ENCODE measurements at places on chromosomes 3 and 15.

DNA sequence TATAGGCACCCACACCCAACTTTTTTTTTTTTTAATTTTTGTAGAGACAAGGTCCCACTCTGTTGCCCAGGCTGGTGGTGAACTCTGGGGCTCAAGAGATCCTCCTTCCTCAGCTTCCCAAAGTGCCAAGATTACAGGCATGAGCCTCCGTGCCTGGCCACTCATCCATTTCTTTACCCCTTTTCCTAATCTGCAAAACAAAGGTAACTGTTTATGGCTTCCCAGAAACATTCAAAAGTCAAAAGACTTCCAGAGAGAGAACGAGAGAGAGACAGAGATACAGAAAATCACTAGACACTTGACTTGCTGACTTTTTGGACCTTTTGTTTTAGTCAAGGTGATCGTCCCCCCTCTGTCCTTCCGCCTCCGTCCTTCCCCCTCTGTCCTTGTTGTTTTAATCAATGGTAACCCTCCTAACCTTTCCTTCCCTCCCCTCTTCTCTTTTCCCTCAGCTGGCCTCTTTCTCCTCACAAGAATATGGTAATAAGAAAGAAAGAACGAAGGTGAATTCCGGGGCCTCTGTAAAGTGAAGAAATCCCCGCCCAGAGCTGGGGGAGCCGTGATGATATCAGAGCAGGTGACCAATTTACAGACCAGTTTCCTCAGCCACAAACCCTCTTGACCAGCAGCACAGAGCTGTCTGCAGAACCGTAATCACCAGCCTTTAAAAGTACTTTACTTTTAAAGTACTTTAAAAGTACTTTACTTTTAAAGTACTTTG, 21.9 kb downstream of the KLHL6 start:
- DNase-seq = no peak

DNA sequence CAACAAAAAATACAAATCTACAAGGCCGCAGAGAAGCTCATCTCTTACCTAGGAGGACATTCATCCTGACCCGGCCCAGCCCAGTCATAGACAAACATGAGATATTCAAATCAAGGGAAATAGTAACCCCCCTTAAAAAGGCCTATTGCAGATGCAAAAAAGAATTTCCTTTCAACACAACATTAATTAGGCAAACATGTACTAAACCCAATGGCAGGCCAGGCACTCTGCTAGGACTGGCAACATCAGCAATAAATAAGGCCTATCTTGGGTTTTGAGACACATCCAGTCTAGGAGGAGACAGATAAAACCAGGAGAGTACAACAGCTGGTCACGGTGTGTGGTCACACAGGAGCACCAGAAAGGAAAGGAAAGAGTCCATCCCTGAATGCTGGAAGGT, 61.4 kb downstream of the ADCY5 start:
- no peak for DNase-seq

- DNase-seq = no peak
Measured at GRCh38 chr15:44775953-44776352, 39.6 kb downstream of the TRIM69 start.

- DNase-seq = no peak
Measured at GRCh38 chr3:123881771-123882170, 2.4 kb downstream of the MYLK start.

- DNase-seq = no peak
Measured at GRCh38 chr3:162052636-162053035, 556.0 kb downstream of the OTOL1 start.

GRCh38 chr3:193890016-193890897, 245.7 kb upstream of the HES1 start:
- DNase-seq = no peak

DNA sequence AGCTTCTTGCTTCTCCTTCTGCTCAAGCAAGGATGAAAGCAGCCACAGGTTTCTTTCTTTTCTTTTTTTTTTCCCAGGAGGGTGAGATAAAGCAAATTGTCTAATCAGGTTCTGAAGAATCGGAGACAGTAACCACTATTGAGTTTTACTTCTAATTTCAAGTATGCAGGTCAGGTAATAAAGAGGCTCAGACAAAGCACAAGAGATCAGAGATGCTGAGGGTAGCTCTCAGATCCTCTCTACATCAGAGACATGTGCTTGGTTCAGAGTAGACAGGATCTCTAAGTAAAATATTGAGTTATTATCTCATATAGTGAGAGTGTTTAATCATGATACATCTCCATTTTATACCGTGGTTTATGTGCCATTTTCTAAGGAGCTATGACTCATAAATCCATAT, 168.5 kb downstream of the NFKBIZ start:
- DNase-seq = no peak

DNA sequence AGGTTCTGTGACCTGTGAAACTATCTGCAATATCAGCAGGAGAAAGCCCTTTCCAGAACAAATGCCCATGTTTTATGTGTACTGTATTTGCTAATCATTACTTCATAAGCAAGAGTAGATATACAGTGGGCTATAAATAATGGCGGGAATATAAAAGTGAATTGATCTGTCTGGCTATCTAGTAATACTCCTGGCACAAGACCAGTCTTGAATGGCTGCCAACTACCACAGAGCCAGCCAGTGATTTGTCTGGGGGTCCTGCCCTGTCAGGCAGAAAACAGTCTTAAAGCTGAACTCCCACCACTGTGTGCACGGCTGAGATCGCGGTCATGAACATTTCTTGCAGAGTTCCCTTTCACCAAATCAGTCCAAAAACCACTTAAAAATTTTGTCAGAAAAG, 176.3 kb downstream of the MEIS2 start:
- DNase-seq = no peak
